ENCODE measurements at places on chromosomes 2 and 18. TPM values are rescaled to one million over a fixed set of nuclear protein-coding genes. Genes with fewer than 3 reads are reported as not detected.

- DNase-seq, result no peak
Observed at GRCh38 chr18:56637711-56638231, 621 bp downstream of the TXNL1 start.

The PRKAG3 gene
- not detected for total RNA-seq

The FOXD4L1 gene
- 2.5 TPM for total RNA-seq

DNA sequence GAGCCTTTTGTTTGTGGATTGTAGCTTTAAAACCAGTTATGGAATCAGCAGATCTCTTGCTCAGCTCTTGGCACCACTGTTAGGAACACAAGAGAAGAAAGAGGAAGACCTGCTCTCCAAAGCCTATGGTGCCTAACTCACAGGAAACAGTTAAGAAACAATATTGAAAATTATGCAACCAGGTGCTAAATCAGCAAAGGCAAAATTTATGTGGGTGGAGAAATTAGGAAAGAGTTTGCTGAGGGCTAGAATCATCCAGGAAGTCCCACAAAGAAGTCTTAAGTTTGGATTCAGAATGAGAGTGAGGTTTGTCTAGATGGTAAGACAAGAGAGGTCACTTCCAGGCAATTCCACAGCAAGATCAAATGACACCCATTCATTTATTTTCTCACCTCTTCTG lies 49.4 kb downstream of the AOX1 start:
- DNase-seq, result no peak

The CEBPZ gene
- 19.1 TPM for total RNA-seq

DNA sequence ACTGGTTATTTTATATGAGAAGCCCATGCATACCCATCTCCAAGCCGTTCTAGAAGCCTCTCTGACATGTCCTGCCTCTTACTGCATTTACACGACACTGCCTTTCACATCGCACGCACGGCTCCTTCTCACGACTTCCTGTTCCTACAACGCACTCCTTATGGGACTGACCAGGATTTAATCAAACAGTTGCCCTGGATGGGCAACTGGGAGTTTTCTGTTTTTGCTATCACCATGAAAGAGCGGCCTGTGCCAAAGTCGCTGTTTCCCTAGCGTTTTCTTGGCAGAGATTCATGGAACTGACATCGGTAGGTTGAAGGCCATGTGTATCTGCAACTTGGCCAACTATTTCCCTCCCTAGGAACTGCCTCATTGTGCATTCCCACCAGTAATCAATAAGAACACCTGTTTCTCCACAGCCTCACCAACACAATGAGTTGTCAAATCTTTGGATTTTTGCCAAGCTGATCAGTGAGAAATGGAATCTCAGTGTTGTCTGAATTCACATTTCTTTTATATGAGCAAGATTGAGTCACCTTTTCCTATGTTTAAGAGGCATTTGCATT lies 97.2 kb upstream of the OTOS start:
- DNase-seq, result no peak

Data from liver (tissue), 10 donors.